GM12878 (cell line): ENCODE measurements at places on chromosomes 7 and 10. TPM values are rescaled to one million over a fixed set of nuclear protein-coding genes. Genes with fewer than 3 reads are reported as not detected.

Gene ADARB2
- 0.48 and 0.71 TPM in 2 replicates for polyA plus RNA-seq

Gene GALNT17
- not detected in 2 replicates for polyA plus RNA-seq

Gene ATRNL1
- polyA plus RNA-seq: 0.31 and 0.38 TPM in 2 replicates

Gene TMEM178B
- polyA plus RNA-seq: not detected in 2 replicates

Gene GIMAP5
- polyA plus RNA-seq: 3.1 and 3.8 TPM in 2 replicates

Gene HTR5A
- not detected in 2 replicates for polyA plus RNA-seq

Gene WNT2
- 0.16 and 0.18 TPM in 2 replicates for polyA plus RNA-seq

Gene NPC1L1
- not detected in 2 replicates for polyA plus RNA-seq

Gene GIMAP2
- polyA plus RNA-seq: 21.3 and 22.3 TPM in 2 replicates

Gene OR2A42
- 0.12 and 0.42 TPM in 2 replicates for polyA plus RNA-seq
